ENCODE measurements at places on chromosomes 16 and 17.

DNA sequence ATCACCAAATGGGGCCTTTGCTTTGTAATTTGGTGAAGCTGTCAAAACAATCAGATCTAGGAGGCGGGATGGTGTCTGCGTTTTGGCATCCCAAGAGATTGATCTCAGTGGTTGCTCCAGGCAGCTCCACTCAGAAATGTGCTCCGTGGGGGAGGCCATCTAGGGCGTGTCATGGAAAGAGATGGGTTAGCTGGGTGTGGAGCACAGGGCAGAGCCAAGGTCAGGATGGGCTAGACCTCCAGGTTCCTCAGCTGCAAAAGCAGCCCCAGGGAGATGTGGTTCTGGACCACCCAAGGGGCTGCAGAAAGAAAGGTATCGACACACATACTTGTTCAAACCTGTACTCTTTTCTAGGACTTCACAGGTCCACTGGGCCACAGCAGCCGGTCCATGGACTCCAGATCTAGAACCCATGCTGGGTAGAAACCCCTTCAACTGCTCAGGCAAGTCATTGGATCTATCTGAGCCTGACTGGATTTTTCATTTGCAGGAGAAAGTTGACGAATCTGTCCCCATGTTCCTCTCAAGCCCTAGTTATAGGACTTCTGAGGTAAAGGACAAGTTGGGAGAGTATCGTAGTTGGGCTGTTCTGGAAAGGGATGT, 270.2 kb upstream of the RPL38 start:
- no peak for DNase-seq

GRCh38 chr16:75065521-75066149, 50.9 kb downstream of the LDHD start:
- no peak for DNase-seq

DNA sequence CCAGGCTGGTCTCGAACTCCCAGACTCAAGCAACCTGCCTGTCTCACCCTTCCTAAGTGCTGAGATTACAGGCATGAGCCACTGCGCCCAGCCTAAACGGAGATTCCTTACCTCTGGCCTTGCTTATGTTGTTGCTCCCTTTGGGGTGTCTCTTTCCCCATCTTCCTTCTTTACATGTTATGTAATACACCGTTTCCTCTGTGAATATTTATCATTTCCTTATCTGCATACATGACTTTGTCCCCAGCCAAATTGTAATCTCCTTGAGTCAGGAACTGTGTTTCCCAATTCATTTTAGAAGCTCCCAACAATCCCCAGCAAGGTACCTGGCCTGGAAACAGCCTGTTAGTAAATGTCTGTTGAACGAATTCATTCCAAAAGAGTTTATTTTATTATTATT, 15.7 kb downstream of the COPZ2 start:
- no peak for DNase-seq

DNA sequence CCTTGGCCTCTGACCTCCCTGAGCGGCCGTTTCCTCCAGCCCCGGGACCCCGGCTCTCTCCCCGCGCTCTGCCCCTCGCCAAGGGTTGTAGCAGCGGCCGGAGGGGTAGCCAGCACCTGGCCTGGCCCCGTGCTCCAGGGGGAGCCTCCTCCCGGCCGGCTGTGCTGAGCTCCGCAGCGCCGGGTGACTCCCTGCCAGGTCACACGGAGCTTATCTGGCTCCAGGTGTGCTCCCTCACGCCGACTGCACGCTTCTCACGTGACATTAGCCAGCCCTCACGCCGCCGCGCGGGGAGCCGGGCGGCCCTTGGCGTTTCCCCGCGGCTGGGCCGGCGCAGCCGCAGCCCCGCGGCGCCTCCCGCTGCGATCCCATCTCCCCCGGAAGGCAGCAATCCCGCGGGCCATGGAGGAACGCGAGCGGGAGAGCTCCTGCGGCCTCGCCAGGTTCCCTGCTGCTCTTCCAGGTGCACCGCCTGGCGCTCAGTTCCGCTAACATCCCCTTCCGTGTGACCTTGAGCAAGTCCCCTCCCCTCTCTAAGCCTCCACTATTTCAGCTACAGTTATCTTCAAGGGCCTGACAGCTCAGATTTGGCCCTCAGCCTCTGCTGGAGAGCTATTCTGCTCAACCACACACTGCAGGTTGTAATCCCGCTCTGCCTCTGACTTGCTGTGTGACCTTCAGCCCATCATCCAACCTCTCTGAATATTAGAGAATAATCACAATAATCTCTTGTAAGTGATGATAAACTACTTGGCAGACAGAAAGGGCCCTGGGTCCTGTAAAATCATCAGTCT, 3.4 kb downstream of the MYO18A start:
- no peak for DNase-seq

- no peak for DNase-seq
Observed at GRCh38 chr16:3004319-3004718, 8.4 kb upstream of the CLDN9 start.

GRCh38 chr17:50311112-50311460, 34.8 kb upstream of the XYLT2 start:
- no peak for DNase-seq

- no peak for DNase-seq
Observed at GRCh38 chr16:49127103-49127502, 154.5 kb downstream of the CBLN1 start.

DNA sequence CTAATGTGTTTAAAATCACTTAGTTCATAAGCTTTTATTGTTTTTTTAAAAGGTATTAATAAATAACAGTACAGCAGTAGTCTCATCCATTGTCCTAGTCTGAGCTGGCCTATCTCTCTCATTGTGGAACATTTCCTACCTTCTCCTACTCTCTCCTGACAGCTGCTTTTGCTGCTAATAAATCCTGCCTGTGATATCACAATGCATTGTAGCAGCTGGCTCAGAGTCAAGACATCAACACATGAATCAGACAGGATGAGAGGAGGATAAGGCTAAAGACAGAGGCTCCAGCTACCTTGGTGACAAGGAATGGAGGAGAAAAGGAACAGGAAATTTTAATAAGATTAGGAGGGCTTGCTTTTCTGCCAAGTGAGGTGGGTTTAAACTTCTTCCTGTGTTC, 626.1 kb downstream of the HS3ST4 start:
- no peak for DNase-seq

- peak; percentile 60 for DNase-seq
Observed at GRCh38 chr17:15377200-15377599, 35.8 kb upstream of the TEKT3 start.

DNA sequence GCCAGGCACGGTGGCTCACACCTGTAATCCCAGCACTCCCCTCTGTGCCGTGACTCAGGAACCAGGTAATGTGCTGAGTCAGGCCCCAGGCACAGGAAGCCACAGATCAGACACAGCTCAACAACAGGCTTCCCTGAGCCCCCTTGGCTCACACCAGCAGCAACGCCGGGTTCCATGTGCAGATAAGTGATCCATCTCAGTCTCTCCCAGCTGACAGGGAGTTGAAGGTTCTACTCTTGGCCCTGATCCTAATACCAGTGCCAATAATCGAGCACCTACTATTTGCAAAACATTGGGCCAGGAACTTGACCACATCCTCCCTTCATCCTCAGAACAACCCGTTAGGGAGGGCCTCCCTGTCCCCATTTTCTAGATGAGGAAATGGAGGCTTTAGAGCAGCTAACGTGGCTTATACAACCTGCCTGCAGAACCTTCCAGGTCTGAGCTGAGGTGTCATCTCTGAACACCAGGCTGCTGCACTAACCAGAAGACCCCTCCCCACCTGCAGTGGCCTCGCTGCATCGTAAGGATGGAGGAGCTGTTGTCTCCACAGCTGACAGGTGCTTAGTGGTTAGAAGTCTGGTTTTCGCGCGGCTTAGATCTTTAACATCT, 64.8 kb upstream of the AMZ2 start:
- DNase-seq, result no peak

GRCh38 chr17:68384471-68384870, 72.8 kb downstream of the WIPI1 start:
- no peak for DNase-seq

GRCh38 chr17:59372138-59372751, 40.8 kb downstream of the YPEL2 start:
- peak; percentile 31 for DNase-seq

- no peak for DNase-seq
Observed at GRCh38 chr16:19688396-19689024, 29.5 kb downstream of the KNOP1 start.

DNA sequence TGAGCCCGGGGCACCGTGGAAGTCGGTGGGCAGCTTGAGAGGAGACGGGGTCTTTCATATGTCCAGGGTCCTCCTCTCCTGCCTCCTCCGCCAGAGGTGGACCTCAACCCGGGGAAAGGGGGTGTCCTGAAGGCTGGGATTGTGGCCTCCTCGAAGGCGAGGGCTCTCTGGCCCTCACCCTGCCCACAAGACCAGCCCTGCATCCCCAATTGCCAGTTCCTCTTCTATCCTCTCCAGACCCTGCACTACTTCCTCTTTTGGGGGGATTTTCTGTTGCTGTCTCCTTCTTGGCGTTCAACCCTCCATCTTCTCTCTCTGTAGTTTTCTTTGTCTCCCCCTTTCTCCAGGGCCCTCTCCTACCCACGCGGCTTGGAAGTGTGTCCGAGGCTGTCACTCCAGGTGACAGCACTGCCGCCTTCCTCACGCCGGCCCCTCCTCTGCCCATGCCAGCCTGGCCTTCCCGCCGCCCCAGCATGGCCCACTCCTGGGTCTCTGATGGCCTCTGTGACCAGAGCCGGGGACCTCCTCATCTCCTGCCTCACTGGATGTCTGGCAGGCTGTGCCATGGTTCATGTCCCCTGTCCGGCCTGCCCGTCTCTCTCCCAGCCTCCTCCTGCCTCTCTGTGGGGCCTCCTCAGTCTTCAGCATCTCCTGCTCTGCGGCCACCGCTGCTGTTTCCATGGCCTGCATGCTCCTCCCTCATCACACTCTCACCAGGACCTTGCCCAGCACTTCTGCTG, 2.4 kb upstream of the ITGAX start:
- DNase-seq, result no peak

DNA sequence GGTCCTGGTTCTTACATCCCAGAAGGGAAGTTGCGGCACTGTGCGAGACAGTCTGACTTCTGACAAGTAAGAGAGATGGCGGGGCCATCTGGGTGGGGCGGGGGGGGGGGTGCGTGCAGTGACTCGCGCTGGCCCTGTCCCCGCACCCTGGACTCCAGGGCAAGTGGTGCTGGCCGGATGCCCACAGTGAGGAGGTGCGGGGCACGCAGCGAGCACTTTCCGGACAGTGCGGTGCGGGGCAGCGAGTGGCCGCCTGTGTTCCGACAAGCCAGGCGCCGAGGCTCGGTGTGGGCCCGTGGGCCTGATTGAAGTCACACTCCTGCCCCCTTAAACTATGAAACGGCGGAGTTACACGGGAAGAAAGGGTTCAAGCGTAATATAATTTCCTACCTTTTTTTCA, 106.4 kb downstream of the BANP start:
- DNase-seq, result no peak

- DNase-seq, result no peak
Observed at GRCh38 chr17:28170771-28171170, 128.3 kb downstream of the NLK start.

- peak; percentile 7 for DNase-seq
Observed at GRCh38 chr16:10003486-10003885, 178.7 kb downstream of the GRIN2A start.

DNA sequence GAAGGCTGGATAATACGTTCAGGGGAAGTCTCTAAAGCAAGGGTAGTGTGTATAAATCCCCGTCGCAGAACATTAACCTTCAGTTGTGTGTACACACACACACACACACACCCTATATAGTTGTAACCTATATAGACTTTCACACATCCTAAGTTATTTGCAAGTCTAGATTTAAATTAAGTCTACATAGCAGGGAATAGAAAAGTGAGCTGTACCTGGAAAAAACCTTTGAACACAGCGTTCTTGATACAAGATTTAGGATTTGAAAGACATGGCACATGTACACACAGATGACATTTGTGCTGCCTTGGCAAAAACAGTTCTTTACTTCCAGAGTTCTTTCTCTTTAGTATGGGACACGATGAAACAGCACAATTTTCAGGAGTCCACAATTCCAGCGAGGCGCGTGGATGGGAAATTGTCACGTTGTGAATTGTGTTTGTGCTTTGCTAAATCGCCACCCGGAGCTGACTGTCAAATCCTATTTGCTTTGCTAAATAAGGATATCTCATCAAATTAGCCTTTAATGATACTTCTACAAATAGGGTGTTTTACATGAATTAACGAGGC, 233.9 kb downstream of the MRTFB start:
- no peak for DNase-seq

DNA sequence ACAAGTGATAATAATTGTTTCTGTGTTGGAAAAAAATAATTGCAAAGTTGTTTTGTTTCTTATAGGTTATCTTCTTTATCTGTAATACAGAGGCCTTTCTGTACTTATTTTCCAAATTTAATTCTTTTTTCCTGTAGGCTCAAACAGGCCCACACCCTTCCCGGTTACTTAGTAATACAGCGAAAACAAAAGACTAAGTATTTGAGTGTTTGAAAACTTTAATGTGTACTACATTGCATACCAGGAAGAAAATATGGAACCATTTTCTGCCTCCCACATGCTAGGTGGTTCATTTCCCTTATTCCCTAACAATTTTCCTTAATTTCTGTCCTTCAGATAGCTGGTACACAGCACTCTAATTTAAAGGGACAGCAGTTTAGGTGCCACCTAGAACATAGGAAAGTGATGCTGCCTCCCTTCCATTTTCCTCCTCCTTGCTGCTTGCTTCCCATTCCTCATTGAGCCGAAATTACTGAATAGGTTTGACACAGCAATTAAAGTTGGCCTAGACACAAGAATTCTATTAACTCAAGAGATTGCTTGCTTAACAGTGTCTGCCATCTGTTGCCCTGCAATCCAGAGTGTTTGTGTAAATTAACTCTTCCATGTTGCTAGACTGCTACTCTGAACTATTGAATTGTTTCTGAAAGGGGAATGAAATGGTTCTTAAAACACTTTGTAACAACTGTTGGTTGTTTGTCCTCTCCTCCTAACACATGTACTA, 24.2 kb downstream of the CYB5B start:
- no peak for DNase-seq

DNA sequence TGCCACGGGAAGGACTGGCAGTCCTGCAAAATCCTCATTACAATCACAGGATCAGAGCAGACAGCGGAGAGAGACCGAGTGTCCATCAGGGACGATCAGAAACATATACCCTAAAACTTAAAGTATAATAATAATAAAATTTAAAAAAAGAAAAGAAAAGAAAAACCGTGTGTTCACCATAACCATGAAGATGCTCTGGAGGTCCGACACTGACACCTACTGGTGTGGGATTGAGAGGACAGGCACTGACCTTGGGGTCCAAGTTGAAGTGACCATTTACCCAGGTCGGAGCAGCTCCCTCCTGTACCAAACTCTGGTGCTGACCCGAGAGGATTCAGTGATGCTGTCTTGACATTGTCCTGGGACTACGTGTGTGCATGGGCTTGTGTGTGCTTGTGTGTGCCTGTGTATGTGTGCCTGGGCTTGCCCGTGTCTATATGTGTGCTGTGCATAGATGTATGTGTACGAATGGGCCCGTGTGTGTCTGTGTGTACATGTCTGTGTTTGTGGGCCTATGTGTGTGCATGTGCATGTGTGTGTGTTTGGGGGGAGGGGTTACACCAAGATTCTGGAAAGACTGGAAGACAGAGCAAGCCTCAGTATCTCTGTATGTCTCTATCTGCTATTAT, 10.0 kb upstream of the CD300LD start:
- DNase-seq, result peak; percentile 3

DNA sequence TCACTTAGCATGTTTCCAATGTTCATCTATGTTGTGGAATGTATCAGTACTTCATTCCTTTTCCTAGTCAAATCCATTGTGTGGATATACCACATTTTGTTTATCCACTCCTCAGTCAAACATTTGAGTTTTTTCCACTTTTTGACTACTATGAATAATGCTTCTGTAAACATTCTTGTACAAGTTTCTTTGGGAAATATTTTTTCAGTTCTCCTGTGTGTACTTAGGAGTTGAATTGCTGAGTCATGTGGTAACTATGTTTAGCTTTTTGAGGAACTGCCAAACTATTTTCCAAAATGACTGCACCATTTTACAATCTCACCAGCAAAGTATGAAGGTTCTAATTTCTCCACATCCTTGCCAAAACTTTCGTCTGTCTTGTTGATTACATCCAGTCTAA, 223.7 kb upstream of the AXIN2 start:
- DNase-seq, result peak; percentile 90

Measured in kidney glomerular epithelial cell (primary cell).